ENCODE measurements at places on chromosomes 16 and 17.
A peak's percentile ranks its signal among the peaks of the same experiment; 100 is the strongest.

- no peak for DNase-seq
Measured at GRCh38 chr16:4593086-4593485, 21.6 kb downstream of the UBALD1 start.

DNA sequence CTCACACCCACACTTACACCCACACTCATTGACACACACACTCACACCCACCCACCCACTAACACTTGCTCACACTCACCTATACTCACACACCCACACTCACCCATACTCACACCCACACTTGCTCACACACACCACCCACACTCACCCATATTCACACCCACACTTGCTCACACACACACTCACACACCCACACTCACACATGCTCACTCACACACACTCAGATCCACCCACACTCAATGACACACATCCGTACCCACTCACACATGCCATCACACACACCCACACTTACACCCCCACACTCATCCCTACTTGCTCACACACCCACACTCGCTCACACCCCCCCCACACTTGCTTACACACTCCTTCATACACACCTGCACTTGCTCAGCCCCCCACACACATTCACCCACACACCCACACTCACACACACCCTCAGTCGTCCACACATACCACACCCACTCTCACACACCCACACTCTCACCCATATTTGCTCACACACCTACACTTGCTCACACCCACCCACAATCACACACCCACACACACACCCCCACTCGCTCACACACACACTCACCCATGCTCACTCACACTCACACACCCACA lies 321.1 kb upstream of the N4BP1 start:
- no peak for DNase-seq

- no peak for DNase-seq
Measured at GRCh38 chr17:40935624-40936023, 1.8 kb downstream of the KRT23 start.

GRCh38 chr17:70955441-70955840 lies 786.1 kb downstream of the KCNJ2 start:
- no peak for DNase-seq

GRCh38 chr16:55494994-55495421 lies 13.9 kb upstream of the LPCAT2 start:
- no peak for DNase-seq

GRCh38 chr17:16269658-16270057 lies 52.6 kb downstream of the PIGL start:
- DNase-seq: no peak

DNA sequence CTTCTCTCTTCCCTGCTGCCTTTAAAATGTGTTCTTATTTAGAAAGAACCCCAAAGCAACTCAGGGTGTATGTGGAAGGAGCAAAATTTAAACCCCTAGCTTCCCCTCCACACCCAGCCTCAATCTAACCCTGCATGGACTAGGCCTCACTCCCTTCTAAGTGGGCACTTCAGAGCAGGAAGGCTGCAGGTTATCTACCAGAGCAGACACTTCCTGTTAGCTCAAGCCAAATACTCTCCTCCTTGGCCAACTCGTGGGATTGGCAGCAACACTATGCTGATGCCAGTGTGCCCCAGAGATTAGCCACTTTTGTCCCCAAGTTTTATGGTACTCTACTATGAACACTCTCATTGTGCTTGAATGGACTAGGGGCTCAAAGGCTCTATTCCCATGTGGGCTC lies 35.6 kb downstream of the CCDC42 start:
- DNase-seq: no peak

- DNase-seq: no peak
Measured at GRCh38 chr16:89099905-89100304, 6.3 kb downstream of the ACSF3 start.

GRCh38 chr17:31068291-31068690 lies 26.5 kb upstream of the NF1 start:
- DNase-seq: no peak

DNA sequence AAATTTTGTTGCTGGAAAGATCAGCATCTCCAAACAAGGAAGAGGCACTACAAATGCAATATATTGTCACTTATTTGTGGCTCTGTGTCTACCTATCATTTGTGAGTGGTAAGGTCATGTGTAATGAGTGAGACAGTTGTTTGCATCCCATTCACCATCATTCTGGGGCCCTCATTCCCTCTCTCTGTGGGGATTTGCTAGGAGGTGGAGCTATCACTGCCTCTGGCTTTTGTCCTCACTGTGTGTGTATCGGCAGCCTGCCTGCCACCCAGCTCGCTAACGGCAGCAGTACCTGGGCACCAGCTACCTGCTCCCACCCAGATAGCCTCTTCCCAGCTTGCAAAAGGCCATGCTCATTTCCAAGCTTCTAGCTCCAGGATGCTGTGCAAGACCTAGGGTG lies 379.2 kb upstream of the ZFHX3 start:
- DNase-seq: no peak

DNA sequence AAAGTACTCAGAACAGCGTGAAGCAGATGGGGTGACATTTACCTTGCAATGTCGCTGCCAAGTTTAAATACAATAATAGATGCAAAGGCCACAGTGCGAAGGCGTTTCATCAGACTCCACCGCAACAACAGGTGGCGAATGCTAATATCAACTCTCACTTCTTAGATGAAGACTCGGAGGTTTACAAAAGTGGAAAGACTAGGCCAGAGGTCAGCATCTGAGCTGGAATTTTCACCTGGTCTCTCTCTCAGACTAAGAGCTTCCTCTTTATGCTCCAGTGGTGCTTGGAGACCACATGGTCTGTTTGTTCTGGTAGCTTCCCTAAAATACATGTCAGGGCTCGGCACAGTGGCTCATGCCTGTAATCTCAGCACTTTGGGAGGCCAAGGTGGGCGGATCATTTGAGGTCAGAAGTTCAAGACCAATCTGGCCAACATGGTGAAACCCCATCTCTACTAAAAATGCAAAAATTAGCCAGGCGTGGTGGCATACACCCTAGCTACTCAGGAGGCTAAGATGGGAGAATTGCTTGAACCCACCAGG lies 169.1 kb downstream of the XYLT1 start:
- DNase-seq: no peak

GRCh38 chr16:23232806-23233205 lies 50.3 kb downstream of the SCNN1G start:
- DNase-seq: no peak

DNA sequence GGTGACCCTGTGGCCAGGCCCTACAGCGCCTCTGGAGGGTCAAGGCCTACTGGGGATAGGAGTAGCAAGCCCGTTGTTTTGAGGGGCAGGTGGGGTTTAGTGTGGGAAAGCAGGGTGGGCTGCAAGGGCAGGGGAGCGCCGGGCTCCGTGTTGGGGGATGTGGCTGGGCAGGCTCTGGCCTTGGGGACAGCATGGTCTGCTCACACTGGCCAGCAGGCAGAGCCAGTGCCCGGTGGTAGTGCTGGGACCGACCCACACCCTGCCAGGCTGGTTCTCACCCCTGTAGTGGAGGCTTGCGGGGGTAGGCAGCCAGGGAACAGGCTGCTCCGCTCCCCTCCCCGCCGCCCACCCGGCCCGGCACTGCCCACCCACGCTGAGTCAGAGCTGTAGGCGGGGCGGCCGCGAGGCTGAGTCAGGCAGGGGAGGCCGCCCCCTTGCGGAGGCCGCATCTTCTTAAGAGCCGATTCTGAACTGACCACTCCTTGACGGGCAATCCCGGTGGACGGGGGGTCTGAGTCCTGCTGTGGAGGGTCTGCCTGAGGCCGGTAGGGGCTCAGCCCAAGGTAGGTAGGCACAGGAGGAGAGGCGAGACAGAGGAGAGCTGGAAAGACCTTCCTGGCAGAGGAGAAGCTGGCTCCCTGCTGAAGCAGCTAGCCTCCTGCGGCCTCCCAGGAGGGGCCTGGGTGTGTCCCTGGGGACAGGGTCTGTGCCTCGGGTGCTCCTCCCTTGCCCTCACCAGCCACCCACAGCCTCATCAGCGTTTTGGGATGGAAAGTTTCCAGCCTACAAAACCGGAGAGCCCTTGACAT lies 62.4 kb downstream of the BAIAP2 start:
- DNase-seq: peak; percentile 39

GRCh38 chr16:2584729-2585650 lies 47.2 kb downstream of the PDPK1 start:
- no peak for DNase-seq

DNA sequence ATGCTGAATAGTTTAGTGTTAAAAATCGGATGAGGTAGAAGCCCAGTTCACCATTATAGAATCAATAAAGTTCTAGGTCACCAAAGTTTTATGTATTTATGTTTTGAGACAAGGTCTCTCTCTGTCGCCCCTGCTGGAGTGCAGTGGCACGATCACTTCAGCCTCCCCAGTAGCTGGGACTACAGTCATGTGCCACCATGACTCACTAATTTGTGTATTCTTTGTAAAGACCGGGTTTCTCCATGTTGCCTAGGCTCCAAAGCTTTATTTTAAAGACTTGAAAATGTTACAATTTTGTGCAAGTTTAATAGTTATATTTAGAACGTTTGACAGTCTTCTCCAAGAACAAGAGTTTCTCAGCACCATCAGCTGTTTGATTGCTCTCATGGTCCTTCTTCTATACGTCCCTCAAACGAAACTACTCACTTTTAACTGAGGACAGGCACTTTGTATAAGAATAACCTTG lies 32.1 kb downstream of the NDE1 start:
- no peak for DNase-seq

DNA sequence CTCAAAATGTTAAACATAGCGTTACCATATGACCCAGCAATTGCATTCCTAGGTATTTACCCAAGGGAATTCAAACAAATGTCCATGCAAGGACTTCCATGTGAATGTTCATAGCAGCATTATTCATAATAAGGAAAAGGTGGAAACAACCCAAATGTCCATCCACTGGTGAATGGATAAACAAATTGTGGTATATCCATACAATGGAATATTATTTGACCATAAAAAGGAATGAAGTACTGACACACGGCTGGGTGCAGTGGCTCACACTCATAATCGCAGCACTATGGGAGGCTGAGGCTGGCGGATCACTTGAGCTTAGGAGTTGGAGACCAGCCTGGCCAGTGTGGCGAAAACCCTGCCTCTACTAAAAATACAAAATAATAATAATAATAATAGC lies 24.1 kb upstream of the GOSR2 start:
- DNase-seq: no peak

- peak; percentile 90 for DNase-seq
Measured at GRCh38 chr17:42677921-42678781, 1.4 kb upstream of the PLEKHH3 start.

- no peak for DNase-seq
Measured at GRCh38 chr16:60217787-60218186, 1483.7 kb upstream of the GOT2 start.

DNA sequence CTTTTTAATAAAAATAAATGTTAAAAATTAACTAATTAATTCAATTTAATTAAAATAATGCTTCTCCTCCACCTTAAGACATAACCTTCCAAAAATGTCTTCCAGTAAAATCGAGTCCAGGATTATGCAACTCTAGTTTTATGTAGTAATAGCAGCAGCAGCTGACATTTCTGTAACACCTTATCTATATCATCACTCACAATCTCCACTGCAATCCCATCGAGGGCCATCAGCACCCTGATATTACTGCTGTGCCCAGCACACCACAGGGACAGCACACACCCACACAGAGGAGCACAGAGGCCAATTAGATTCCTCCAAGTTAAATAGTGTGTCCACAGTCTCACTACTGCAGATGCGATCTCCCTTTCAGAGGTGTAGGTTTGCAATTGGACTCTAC lies 2.9 kb downstream of the RPH3AL start:
- DNase-seq: no peak

GRCh38 chr16:62213763-62214162 lies 177.5 kb upstream of the CDH8 start:
- no peak for DNase-seq

DNA sequence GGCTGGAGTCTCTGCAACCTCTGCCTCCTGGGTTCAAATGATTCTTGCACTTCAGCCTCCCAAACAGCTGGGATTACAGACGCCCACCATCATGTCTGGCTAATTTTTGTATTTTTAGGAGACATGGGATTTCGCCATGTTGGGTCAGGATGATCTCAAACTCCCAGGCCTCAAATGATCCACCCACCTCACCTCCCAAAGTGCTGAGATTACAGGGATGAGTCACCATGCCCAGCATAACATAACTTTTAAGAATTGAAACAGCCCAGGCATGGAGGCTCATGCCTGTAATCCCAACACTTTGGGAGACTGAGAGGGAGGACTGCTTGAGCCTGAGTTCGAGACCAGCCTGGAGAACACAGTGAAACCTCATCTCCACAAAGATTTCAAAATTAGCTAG lies 2.5 kb downstream of the RSL1D1 start:
- DNase-seq: no peak

GRCh38 chr16:81537721-81538561 lies 93.3 kb downstream of the CMIP start:
- DNase-seq: no peak

DNA sequence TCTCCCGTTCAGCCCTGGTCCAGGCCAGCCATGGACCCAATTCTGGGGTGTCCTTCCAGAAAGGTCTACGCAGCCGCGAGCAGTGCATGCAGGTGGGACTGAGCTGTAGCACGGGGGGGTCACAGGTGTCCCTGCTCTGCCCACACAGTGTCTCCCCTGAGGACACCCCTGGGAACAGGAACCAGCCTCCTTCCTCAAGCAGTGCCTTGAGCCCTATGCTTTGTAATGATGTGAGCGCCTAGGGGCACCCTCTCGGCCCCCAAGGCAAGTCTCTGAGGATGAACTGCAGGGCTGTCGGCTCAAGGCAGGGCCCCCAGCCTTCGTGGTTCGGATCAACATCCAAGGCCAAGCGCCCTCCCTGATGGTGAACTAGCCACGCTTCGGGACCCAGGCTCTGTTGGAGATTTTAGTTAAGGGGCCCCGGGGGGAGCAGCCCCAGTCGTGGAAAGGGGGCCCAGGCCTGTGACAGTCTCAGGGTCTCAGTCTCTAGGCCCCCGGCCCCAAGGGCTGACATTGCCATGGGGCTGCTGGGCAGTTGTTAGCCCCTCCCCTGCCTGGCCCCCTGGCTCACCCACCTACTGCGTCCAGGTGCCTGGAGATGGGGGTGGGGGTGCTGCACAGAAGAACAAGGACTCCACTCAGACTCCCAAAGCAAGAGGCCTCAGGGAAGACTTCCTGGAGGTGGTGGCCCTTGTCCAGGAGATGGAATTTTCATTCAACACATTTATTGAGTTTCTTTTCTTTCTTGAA lies 2.3 kb downstream of the IL17C start:
- DNase-seq: no peak

- DNase-seq: no peak
Measured at GRCh38 chr16:85329059-85329812, 217.0 kb upstream of the CIBAR2 start.

- no peak for DNase-seq
Measured at GRCh38 chr17:33602981-33603380, 309.9 kb upstream of the ASIC2 start.

GRCh38 chr16:62711797-62712196 lies 675.6 kb upstream of the CDH8 start:
- no peak for DNase-seq
